Activated naive CD4-positive, alpha-beta T cell treated with anti-CD3 and anti-CD28 coated beads, Interleukin-2, amount 50 U/mL, for 16 hours (primary cell): ENCODE measurements at places on chromosomes 11 and 22.

GRCh38 chr11:121770939-121771595 is 318.3 kb upstream of the SORL1-AS1 start:
- DNase-seq: no peak

- DNase-seq: no peak
Measured at GRCh38 chr11:87198266-87198881, 160.6 kb downstream of the TMEM135 start.

DNA sequence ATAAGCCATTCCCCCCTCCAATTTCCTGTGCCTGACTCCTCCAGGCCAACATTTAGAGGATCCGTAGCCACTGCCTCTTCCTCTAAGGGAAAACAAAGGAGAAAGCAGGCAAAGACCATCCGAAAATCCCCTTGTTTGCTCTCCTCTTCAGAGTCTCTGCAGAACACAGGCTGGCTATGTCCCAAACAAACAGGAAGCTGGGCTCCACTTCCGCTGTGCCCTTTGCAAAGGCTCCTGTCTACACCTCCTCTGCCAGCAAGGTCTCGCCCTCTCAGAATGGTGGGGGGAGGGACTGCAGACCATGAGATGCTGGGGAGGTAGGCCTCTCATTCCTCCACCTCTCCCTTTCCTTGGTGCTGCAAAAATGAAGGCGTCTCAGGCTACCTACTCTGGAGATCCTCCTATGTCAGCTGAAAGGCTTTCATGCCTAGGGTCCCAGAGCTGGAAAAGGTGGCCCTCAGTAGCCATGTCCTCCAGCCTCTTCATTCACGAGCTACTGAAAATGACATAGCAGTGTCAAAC is 596.2 kb downstream of the BUD13 start:
- no peak for DNase-seq

- DNase-seq: no peak
Measured at GRCh38 chr11:86062719-86063118, 6.2 kb downstream of the PICALM start.

DNA sequence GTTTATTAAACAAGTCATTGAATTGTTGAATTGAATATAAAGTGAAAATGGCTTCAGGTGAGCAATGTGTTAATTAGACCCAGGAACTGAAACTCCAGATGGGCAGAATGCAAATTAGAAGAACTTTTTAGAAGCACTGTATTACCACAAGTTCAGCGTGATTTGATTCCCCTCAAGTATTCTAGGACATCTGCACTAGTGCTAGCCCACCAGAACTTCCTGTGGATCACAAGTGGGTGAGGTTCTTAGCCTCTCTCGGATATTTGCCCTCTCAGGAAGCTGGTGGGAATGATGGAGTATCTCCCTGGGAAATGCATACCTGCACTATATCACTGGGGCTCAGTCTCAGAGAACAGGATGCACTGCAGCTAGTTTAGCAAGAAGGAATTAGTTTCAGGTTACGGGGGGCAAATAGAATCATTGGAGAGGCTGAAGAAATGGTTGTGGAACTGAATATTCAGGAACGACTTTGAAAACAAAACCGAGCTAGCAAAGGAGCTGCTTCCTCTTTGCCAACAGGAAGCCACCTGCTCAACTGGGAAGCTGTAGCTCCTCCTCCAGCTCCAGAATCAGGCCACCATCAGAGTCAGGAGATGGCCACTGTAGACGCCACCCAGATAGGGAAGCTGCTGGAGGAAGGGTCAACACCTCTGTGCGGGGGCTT is 74.3 kb downstream of the DHCR7 start:
- no peak for DNase-seq
